ENCODE measurements at places on chromosomes 2 and 18.

DNA sequence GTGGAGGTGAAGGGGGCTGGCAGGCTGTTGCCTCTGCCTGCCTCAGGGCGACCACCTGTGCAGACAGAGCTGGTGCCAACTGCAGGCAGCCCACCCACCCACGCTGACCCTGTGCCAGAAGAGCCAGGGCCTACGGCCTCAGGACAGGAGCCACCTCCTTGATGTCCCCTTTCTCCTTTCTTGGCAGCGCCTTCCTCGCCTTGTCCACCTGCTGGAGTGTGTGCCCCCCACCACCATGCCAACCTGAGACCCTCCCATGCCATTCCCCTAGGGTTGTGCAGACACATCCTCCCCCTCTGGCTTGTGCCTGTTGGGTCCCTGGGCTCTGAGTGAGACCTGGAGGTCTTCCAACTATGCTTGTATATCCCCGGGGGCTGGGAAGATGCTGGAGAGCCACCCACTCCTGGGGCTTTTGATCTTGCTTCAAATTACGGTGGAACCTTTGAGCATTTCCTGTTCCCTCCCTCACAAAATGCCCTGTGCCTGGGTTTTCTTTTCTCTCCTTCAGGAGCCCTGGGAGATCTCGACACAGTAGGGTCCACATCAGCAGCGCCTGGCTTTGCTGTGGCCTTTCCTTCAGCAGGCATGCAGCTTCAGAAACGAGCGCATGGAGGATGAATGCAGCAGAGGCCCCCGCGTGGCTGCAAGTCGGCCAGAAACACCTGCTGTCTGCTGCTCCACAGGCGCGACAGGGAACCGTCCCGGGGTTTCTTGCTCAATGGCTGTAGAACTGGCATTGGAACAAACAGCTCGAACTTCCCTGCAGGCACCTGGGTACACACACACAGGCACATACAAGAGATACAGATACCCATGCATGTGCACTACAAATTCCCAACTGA lies 65.9 kb upstream of the SH3RF3 start:
- DNase-seq: no peak

- DNase-seq: no peak
Measured at GRCh38 chr2:217654168-217654567, 348.6 kb downstream of the TNS1 start.

DNA sequence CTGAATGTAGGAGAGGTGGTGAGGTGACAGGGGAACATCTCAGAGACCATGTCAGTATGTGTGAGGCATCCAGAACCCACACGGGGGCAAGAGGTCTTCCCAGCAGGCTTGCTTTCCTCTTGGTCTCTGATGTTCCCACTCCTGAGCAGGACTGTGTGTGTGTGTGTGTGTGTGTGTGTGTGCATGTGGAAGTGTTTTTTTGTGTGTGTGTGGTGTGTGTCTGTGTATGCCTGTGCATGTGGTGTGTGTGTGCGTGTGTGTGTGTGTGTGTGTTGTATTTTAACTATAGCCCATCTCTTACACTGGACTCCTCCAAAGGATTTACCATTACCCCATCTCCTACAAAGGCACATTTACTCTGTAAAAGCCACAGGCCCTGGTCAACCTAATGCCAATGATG lies 40.4 kb downstream of the SLC4A5 start:
- no peak for DNase-seq

DNA sequence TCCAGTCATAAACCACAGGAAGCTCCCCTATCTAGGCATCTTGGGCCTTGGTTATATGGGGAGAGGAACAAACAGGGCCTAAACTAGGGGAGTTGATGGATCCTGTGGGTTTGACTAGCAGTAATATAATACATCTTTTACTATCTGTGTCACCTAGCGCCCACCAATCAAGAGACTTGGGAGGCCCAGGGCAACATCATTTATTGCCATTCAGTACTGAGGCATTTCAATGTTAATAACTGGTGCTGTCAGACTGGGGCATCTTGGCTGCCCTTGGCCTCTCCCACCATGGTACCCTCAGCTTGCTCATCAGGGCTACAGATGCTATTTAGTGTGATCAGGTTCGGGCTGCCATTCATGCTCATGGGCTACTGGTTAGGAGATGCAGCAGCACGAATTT lies 320.7 kb downstream of the MYCN start:
- no peak for DNase-seq

DNA sequence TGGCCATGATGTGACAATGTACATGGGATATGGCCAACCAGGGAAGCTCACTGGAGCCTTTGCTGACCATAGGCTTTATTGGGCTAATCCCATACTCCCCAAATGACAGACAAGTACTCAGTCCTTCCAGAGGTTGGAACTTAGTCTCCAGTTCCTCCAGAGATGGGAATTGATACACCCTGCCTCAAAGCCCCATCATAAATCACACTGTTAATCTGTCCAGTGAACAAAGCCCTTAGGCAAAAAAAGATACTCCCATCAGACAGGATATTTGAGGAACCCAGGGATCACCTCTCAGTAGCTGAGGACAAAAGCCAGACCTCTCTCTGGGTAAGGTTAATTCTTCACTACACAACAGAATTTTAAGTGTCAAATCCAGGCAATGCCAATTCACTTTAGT lies 247.5 kb upstream of the CDH20 start:
- no peak for DNase-seq

All from activated T-cell treated with anti-CD3 and anti-CD28 coated beads for 1 hour (primary cell).